ENCODE measurements at places on chromosomes 12 and 14.

- DNase-seq, result no peak
These were observed 13.1 kb downstream of the RERG start for GRCh38 chr12:15208140-15208539.

DNA sequence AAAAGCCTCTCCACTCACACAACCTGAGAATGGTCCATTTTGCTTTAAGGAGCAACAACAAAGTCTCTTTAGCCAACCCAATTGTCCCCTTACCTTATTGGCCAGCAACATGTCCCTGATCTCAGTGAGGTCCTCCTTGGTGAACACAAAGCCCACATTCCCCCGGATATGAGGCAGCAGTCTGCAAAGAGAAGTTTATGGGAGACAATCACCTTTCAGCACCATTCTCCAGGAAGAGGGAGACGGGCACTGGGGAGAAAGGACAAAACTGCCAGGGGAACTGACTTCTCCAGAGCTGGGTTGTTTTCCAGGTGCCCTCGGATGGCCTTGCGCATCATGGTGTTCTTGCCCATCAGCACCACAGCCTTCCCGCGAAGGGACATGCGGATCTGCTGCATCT is 1.9 kb downstream of the RPLP0 start:
- DNase-seq, result no peak

DNA sequence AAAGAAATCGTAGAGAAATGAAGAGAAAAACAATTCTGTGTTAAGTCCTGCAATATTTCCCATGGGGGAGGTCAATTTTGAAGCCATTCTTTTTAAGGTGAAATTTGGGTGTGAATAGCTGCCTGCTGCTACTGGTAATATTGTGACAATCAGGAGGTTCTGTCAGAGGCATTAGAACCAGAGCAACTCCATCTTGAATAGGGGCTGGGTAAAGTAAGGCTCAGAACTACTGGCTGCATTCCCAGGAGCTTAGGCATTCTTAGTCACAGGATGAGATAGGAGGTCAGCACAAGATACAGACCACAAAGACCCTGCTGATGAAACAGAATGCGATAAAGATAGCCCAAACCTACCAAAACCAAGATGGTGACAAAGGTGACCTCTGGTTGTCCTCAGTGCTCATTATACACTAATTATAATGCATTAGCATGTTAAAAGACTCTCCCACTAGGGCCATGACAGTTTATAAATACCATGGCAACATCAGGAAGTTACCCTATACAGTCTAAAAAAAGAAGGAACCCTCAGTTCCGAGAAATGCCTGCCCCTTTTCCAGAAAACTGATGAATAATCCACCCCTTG is 24.8 kb upstream of the MTHFD1 start:
- no peak for DNase-seq

DNA sequence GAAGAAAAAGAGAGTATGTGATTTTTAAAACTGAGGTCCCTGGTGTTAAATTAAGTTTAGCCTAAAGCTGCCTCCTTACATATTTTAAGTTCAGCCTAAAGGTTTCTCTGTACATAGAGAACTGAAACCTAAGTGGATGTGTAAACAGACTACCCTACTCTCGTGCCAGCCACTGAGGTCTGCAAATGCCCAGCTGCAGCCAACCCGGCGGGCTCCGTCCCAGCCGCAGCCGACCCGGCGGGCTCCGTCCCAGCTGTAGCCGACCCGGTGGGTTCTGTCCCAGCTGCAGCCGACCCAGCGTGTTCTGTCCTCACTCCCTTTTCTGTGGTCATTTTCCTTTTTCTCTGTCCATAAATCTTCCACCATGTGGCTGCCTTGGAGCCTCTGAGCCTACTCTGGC is 97.2 kb upstream of the SFSWAP start:
- no peak for DNase-seq

GRCh38 chr12:12734561-12735071 is 17.4 kb downstream of the CDKN1B start:
- DNase-seq, result no peak

GRCh38 chr12:31832740-31833729 is 104.2 kb upstream of the AMN1 start:
- peak; percentile 9 for DNase-seq

DNA sequence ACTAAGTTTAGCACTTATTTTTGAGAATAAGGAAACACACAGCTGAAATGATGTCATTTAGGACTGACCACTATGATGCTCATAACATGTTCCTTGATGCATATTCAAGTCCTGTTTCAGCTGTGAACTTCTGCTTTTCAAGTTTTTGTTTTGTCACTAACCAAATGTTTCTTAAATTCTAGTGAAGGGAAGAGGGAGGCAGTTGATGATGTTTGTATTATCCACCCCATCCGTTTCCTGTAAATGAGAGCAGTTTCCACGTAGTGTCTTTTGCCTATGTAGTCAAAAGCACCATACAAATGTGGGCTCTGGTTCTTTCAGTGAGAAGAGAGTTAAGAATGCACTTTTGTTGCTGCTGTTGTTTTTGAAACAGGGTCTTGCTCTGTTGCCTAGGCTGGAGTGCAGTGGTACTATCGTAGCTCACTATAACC is 491.8 kb downstream of the PCNX1 start:
- no peak for DNase-seq

DNA sequence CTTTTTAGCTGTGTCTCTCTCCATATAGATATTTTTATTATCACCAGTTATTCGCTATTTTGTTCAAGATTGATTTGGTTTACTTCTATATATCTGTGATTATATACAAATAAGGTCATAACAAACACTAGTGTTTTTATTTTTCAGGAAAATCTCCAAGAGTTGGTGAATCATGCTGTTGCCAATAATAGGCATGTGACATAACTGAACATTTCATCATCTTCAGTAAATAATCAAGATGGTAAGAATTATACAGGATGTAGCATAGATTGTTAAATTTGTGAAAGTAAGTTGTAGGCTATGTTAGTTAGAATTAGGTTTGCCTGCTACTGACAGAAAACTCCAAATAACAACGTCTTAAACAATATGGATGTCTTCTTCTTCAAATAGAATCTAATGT is 240.9 kb upstream of the PDE3A start:
- DNase-seq, result no peak

DNA sequence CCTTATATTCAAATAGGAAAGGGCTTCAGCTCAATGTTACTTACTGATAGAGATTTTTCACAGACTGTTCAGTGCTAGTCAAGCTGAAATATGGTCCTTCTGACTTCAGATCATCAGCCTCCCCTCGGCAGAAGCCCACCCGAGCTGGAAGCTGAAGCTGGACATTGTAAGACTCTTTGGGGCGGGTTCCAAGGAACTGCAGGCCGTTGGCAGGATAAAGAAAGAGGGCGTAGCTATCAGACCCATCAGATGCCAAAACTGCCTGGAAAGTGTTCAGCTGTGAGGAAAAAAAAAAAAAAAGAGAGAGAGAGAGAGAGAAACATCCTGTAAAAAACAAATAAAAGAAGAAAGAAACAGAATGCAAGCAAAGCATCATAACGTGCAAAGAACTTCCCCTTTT is 8.8 kb downstream of the NID2 start:
- no peak for DNase-seq

DNA sequence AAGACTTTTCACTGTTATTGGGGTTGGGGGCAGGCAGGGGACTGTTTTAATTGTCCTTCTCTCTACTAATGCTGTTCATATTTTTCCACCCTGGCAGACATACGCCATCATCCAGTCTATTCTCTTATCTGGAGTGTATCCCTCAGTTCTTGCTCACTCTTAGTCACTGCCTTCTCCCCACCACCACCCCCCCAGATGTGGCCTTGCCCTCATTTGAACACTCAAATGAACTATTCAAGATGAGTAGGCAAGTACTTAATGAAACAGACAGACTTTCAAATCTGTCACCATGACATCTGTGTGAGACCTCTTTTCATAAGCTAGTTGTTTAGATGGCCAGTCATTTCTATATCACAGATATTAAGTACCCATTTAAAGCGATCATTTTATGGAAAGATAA is 10.1 kb downstream of the NUDT4 start:
- no peak for DNase-seq

DNA sequence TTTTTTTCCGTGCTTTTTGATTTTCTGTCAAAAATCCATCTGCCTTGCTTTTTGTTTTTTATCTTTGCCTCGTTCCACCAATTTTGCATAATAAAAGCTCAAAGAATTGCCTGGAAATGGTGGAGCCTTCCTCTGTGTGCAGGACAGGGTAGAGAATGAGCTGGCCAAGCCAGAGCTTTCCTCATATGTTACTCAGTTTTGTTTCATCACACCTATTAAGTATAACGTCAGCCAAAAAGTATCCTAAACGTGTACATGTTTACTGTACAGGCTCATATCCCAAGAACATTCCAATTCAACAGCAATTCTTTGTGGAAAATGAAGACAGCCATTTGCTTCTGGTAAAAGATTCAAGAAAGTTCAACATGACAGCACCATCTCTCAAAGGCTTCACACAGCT is 191.2 kb upstream of the LMNTD1 start:
- DNase-seq, result no peak

GRCh38 chr12:2683283-2684025 is 111.3 kb upstream of the FKBP4 start:
- DNase-seq, result no peak

DNA sequence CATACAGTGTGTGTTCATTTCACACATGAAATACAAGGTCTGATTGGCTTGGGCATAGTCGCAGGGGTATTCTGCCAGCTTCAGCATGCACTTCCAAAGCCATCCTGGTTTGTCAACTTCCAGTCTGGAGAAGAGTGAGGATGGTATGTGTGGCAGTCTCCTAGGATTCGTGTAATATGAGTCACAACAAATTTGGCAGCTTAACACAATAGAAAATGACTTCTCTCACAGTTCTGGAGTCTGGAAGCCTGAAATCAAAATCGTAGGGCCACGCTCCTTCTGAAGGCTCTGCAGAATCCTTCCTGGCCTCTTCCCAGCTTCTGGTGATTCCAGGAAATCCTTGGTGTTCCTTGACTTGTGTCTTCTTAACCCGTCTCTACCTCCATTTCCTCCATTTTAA is 167.5 kb downstream of the PPM1H start:
- no peak for DNase-seq

- no peak for DNase-seq
These were observed 186.4 kb upstream of the PRKD1 start for GRCh38 chr14:30114051-30114450.

DNA sequence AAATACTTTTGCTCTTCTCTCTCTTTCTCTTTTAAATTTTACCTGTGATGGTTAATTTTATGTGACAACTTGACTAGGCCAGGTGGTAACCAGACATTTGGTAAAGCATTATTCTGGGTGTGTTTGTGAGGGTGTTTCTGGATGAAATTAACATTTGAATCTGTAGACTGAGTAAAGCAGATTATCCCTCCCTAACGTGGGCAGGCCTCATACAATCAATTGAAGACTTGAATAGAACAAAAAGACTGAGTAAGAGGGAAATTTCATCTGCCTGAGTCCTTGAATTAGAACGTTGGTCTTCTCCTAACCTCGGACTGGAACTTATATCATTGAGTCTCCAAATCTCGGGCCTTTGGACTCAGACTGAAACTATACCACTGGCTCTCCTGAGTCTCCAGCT is 182.1 kb downstream of the NELL2 start:
- DNase-seq, result no peak
